ENCODE measurements at places on chromosomes 13 and 19. TPM values are rescaled to one million over a fixed set of nuclear protein-coding genes. Genes with fewer than 3 reads are reported as not detected.
A peak's percentile ranks its signal among the peaks of the same experiment; 100 is the strongest.

DNA sequence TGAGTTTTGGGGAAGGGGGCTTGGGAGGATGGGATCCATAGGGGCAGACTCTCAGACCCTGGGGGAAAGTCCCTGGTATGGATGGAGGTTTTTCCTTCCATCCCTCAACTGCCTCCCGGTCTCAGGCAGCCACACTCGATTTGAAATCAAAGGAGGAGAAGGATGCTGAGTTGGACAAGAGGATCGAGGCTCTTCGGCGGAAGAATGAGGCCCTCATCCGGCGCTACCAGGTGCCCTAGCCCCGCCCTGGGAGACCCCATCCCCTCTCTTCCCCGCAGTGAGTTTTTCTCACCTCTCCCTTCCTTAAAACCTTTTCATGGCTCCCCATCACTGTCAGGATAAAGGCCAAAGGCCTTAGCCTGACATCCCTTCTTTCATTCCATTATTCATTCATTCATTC lies 2.1 kb downstream of the CCDC9 start:
- DNase-seq: no peak

The URAD gene
- total RNA-seq: not detected

DNA sequence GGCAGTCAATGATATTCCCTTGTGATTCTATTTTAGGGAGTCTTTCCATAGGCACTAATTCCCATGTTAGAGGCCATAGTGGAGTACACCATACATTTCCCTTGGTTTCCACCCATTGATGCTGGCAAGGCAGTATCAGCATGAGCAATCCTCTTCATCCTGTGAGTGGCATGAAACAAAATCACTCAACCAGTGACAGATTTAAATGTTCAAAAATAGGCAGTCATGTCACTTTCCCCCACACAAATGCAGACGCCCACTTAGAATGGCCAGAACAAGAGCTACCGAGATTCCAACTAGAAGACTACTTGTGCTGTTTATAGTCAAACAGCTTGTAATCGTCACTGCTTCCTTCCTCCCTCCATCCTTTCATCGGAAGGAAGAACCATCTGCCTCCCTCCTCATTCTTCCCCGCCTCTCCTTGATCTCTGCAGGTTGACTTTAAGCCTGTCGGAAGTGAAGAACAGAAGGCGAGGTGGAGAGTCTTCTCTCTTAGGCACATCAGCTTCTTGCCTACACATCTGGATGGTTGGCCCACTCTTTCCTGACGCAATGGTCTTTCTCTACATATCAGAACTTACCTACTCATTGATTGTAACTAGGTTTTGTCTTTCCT lies 22.6 kb downstream of the RASL11A start:
- no peak for DNase-seq

DNA sequence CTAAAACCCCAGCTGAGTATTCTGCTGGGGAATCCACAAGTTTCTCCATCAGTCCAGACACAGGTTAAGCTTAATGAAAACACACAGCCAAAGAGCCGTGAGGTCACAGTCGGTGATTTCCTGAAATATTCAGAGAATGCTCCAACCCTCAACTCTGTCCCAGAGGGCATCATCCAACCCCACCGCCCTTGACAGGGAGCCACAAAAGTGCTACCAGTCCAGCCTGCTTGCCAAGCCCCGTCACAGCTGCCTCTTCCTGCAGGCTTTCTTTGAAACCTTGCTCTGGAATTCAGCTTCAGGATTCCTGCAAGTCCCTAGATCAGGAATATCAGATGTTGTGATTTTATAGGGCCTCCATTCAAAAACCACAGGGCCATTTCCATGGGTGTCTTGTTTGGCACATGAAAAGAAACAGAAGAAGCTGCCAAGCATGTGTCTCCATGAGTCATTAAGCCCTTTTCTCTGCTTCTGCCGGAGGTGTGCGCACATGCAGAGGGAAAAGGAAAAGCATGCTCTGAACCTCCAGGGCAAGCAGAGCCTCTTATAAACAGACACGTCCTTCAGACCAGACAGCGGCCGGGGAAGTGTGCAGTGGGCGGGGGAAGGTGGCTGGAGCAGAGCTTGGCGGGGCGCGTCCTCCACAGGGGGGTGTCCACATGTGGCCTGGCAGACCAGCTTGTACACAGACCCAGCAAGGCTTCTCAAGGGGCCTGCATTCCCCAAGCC lies 164.7 kb downstream of the KATNAL1 start:
- DNase-seq: peak; percentile 97

- DNase-seq: no peak
Measured at GRCh38 chr13:111898956-111899713, 167.8 kb upstream of the SOX1 start.

The FXYD3 gene
- total RNA-seq: not detected

DNA sequence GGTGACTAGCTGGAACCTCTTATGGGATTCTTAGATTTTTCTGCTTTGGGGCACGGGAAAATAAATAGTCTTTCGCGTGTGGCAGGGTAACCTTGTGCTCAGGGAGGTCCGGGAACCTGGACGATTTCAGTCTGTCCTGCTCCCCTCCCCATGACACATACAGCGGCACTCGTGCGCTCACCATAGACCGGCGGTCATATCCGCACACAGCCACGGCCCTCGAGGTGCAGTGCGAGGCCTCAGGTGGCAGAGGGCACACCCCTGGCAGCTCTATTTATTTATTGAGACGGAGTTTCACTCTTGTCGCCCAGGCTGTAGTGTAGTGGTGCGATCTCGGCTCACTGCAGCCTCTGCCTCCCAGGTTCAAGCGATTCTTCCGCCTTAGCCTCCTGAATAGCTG lies 3.0 kb downstream of the ONECUT3 start:
- DNase-seq: no peak

GRCh38 chr13:59409634-59410200 lies 754.0 kb downstream of the DIAPH3 start:
- no peak for DNase-seq

The SRRM5 gene
- 0.11 TPM for total RNA-seq

- no peak for DNase-seq
Measured at GRCh38 chr19:36340786-36341372, 38.1 kb downstream of the ZFP14 start.

The ZNF100 gene
- 8.3 TPM for total RNA-seq

GRCh38 chr13:36061054-36061453 lies 70.1 kb downstream of the DCLK1 start:
- DNase-seq: no peak

GRCh38 chr19:4910594-4911281 lies 1.4 kb downstream of the UHRF1 start:
- peak; percentile 78 for DNase-seq

The GFY gene
- total RNA-seq: not detected

GRCh38 chr19:5851302-5851701 lies at the start of gene FUT3:
FUT3 (minus strand) TSS chr19:5851449.
- DNase-seq: no peak

GRCh38 chr13:61600360-61601033 lies 184.8 kb upstream of the PCDH20 start:
- DNase-seq: no peak

- DNase-seq: no peak
Measured at GRCh38 chr13:75460644-75461043, 21.3 kb downstream of the TBC1D4 start.

The CFD gene
- 0.38 TPM for total RNA-seq

GRCh38 chr19:3506384-3507340 lies 551 bp downstream of the FZR1 start:
- DNase-seq: peak; percentile 18

DNA sequence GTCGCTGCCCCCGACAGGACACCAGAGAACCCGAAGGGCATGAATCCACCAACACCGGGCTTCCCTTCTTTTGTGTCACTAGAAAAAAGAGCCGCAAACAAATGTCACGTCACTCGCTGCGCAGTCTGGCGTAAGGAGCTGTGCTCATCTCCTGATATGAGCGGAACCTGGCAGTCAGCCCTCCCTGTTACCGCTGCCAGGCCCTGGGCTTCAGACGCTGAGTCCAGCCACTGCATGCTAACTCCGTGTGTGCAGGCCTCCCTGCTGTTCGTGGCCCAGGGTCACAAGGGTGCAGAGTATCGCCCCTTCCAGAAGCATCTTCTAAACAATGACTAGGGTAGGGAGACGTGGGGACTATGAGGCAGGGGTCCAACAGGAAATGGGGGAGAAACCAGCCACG lies 71.3 kb downstream of the SLC7A1 start:
- DNase-seq: no peak

DNA sequence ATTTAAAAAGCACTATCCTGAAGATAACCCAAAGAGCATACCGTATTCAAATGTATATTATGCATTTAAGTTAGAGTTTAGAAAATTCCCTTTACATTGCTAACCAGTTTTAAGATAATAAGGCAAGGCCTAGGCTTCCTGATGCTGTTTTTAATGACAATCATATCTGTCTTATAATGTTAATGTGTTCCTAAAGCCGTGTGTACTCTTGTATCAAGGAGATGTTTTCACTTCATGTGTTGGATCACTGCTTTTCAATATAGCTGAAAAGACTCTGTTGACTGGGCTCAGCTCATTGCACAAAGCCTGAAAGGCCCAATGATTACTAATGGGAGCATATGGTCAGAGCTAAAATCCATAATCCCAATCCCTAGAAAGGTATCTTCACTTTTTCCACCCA lies 81.6 kb downstream of the DACH1 start:
- DNase-seq: no peak

The FUT1 gene
- total RNA-seq: not detected

The SUPT5H gene
- 79.0 TPM for total RNA-seq

- DNase-seq: no peak
Measured at GRCh38 chr13:99821741-99822140, 149.8 kb downstream of the ZIC5 start.

DNA sequence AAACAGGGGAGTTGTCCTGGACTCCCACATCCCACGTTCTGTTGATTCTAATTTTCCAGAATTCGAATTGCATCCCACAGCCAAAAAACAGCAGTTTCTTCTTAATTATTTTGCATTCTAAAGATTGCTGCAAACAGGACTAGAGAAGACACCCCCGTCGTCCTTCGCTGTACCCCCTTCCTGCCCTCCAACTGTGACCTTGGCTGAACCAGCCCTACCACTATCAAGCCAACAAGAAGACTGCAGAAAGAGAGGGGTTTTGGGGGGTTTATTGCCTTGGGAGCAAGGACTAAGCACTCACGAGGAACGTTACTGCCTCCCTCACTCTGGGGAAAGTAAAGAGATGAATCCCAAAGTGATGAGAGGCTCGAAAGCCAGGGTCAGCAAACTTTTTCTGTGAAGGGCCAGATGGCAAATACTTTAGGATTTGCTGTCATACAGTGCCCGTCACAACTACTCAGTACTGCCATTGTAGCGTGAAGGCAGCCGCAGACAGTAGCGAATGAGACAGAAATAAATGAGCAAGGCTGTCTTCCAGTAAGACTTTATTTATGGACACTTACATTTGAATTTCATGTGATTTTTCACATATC lies 32.5 kb upstream of the KATNAL1 start:
- peak; percentile 63 for DNase-seq

DNA sequence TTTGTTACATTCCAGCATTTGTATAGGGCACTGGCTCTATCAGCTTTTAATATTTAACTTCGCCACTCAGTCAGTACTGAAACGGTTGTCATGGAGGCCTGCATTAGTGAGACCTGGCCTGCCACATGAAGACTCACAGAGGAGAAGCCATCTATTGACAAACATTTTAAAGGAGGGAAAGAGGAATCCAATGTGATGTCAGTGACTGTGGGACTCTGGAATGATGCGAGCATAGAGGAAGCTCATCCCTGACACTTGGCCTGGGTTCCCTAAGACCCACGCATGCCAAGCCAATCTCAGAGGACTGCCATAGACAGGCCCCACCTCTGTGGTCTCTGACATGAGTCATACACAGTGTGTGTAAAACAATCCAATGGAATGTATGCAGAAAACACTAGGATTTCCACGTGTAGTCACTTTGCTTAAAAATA lies 7.9 kb upstream of the DPY19L3 start:
- peak; percentile 81 for DNase-seq

The ZNF524 gene
- 13.4 TPM for total RNA-seq

DNA sequence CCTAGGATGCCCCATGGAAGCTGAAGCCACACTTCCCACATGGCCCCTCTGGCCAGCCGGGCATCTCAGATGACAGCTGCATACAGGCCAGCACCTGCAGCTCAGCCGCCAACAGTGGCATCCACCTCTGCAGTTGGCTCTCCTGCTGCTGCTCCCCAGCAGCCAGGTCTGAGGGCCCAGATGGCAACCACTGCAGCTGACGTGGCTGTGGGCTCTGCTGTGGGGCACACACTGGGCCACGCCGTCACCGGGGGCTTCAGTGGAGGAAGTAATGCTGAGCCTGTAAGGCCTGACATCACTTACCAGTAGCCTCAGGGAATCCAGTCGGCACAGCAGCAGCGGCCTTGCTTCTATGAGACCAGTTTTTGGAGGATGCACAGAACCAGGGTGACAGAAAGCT lies 45.3 kb upstream of the LSM14A start:
- no peak for DNase-seq

DNA sequence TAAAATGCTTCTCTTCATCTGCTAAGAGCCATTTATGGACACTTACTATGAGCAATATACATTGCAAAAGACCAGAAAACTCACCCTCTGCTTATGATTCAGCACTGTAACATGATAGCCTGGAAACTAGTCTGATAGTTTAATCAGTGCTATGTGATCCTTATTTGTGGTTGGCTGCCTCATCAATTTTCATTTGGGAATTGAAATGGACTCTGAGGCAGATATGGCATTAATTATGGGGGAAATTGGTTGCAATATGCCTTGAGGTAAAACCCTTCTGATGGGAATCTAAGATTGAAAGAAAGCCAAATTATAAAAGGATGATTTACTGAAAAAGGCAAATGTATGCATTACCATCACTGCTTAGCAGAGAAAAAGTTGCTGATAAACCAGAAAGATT lies 33.5 kb downstream of the FAM216B start:
- peak; percentile 83 for DNase-seq

DNA sequence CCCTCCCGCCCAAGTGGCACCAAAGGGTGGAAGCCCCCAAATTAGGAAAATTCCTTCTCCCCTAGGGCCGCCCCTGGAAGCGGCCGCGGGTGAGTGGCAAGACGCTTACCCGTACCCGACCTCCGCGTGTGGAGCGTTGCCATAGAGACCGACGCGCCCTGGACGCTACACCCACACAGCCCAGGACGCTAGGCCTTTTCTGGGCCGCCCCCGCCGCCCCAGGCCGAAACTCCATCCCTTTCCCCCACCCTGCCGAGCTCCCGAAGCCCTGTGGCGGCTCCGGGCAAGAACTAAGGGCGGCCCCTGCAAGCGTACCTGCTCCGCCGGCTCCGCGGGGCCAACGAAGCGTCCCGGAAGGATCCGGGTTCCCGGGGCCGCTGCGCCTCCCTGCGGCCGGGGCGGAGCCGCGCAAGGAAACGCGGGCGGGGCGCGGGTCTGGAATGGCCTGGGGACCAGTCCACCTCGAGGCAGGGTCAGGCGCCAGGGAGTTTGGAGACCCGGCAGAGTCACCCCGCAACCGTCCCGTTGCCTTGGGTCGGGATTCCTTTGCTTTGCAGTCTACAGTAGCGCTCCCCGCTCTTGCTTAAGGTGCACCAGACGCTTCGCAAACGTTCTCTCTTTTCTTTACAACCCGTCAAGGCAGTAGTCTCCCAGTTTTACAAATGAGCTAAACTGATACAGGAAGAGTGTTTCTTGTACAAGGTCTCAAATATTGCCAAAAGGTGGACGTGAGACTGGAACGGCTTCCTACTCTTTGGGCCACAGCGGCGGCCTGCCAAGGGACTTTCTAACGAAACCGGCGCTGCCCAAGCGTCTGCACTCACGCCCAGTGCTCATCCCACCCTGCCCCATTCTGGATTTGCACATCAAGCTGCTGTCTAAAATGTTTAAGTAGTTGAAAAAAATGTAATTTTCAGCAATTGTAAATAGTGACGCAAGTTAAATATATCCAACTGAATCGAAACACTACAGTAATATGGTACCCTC lies at the start of gene NEK5:
Gene NEK5, minus strand, starts transcription at position 360 of the 987 bp plus-strand sequence. CDS start 1,591 bp downstream, outside the sequence.
- peak; percentile 36 for DNase-seq

GRCh38 chr13:74205313-74205690 lies 71.1 kb upstream of the KLF12 start:
- DNase-seq: no peak

- no peak for DNase-seq
Measured at GRCh38 chr13:94967183-94968039, 255.1 kb upstream of the SOX21 start.
